ENCODE measurements at places on chromosomes 16 and 17.

DNA sequence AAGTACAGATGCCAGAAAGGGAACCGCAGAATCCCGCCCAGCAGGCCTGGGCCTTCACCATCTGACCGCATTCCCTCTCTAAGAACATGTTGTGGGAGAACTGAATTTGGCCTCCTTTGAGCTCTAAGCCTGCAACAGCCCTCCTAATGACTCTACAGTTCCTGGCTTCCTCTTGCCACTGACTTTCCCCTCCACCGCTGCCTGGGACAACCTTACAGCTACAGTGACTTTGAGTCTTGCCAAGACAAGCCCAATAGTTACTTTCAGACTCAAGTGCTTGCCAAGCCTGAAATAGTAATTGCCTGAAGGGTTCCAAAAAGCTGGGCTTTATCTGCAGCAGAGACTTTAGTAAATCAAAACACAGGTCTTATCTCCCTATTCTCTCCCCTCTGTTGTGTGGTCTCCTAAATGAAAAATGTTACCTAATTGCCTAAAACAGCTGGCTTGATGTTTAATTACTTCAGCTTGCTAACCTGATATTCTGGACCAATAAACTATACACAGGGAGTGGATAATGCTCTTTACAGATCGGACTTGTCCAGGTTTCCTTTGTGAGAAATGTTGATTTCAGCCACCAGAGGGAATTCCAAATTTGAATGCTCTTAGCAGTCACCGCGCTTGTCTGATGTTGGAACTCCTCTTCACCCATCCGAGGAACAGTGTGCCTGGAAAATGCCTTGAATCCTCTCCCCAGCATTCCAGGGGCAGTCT lies 85.1 kb upstream of the TBX2 start:
- no peaks in the 10 kb centered on the region for H3K27me3 ChIP-seq
- no peak overlapping the region for H3K27ac ChIP-seq
- H3K4me3 ChIP-seq: no peak overlapping the region
- peaks cover 20% of the 10 kb centered on the region for H3K4me1 ChIP-seq
- H3K36me3 ChIP-seq: no peaks in the 10 kb centered on the region

DNA sequence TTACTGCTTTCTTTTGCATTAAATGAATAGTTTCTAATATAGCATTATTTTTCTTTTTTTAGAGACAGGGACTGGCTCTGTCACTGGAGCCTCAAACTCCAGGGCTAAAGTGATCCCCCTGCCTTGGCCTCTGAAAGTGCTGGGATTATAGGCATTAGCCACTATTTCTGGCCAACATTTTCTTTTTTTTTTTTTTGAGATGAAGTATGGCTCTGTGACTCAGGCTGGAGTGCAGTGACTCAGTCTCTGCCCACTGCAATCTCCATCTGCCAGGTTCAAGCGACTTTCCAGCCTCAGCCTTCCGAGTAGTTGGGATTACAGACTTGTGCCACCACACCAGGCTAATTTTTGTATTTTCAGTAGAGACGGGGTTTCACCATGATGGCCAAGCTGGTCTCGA lies 2.0 kb upstream of the DUXB start:
- H3K27me3 ChIP-seq: no peaks in the 10 kb centered on the region
- no peaks in the 10 kb centered on the region for H3K4me1 ChIP-seq
- H3K27ac ChIP-seq: no peak overlapping the region
- no peaks in the 10 kb centered on the region for H3K36me3 ChIP-seq
- H3K4me3 ChIP-seq: no peak overlapping the region

DNA sequence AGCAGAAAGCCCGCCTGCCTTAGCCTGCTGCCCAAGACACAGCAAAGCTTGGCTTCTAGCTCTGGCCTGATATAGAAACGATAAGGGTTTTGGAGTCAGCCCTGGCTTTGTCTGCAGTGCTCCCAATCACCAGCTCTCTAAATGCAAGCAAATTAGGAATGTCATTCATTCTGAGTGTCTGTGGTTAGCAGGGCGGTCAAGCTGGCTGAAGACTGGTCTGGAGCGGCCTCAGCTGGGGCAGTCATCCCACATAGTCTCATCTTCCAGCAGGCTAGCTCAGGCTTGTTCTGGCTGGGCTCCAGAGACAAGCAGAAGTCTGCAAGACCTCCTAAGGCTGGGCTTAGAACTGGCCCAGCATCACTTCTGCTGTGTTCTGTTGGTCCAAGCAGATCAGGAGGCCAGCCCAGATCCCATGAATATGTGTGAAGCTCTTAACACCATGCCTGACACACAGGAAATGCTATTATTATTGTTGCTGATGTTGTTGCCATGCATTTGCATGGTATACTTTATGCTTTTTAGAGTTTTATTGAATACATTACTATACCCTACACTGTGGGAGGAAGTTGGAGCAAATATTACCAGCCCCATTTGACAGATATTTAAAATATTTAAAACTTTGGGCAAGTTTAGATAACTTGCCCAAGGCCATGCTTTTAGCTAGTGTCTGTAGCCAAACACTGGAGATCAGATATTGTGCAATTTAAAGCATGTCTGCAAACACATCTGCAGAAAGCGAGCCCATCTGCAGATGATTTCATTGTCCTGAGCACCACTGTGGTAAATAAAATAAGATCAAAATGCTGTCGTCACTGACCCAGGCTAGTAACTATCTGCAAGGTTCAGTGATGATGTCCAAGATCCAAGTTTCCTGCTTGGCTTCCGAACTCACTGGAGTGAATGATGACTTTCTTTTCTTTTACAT lies 24.8 kb downstream of the TMC7 start:
- H3K27me3 ChIP-seq: no peaks in the 10 kb centered on the region
- peaks cover 19% of the 10 kb centered on the region for H3K4me1 ChIP-seq

DNA sequence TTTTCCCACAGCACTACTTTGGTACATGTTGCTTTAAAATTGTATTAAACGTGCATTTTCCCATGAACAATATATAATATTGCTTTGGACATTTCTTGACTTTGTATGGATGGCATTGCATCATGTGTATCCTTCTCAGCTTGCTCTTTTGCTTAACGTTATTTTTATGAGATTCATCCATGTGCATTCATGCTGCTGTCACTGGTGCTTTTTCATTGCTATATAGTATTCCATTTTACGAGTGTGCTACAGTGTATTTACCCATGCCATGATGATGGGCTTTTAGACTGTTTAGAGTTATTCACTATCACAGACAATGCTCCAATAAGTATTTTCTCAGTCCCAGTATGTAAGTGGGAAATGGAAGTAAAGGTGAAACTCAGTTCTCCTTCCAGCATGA lies 195.2 kb upstream of the COX10 start:
- H3K27ac ChIP-seq: no peak overlapping the region
- DNase-seq: no peak
- no peaks in the 10 kb centered on the region for H3K4me1 ChIP-seq
- no peaks in the 10 kb centered on the region for H3K27me3 ChIP-seq
- no peak overlapping the region for H3K4me3 ChIP-seq
- no peaks in the 10 kb centered on the region for H3K36me3 ChIP-seq

DNA sequence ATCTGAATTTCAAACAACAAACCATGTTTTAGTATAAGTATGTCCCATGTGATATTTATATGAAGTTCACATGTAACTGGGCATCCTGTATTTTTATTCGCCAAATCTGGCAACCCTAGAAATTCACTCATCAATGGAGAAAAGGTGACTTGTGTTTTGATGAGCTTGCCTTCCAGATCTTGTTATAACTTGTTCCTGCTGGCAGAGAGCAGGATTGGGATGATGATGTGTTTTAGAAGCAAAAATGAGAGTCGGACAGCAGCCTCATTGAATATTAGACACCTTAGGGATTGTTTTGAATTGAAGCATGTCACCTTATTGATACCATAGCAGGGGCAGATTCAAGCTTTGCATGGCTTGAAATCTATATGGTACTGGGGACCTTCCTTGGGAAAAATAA lies 85.4 kb upstream of the MED13 start:
- no peak overlapping the region for H3K4me3 ChIP-seq
- no peak overlapping the region for H3K27ac ChIP-seq
- H3K4me1 ChIP-seq: no peaks in the 10 kb centered on the region
- H3K36me3 ChIP-seq: no peaks in the 10 kb centered on the region

DNA sequence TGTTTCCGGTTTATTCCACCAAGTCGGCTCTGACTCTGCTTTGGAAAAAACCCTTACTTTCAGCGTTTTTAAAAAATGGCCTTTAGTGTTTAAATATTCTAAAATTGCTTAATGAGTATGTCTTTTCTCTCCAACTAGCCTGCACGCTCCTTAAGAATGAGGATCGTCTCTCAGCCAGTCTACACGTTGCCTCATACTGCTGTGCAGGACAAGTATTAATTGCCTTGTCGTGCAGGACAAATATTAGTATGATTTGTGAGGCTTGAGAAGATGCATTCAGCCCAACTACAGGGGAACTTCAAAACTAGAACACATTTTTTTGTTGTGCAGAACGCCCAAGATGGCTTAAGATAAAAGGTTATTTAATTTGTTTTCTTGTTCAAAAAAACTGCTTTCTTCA lies 61.2 kb downstream of the MARCHF10 start:
- peaks cover 9% of the 10 kb centered on the region for H3K4me1 ChIP-seq
- no peak for DNase-seq
- H3K27ac ChIP-seq: no peak overlapping the region
- H3K27me3 ChIP-seq: no peaks in the 10 kb centered on the region

GRCh38 chr17:61789872-61790271 lies 73.5 kb downstream of the BRIP1 start:
- H3K27me3 ChIP-seq: no peaks in the 10 kb centered on the region
- no peak overlapping the region for H3K4me3 ChIP-seq
- peaks cover 7% of the 10 kb centered on the region for H3K36me3 ChIP-seq

DNA sequence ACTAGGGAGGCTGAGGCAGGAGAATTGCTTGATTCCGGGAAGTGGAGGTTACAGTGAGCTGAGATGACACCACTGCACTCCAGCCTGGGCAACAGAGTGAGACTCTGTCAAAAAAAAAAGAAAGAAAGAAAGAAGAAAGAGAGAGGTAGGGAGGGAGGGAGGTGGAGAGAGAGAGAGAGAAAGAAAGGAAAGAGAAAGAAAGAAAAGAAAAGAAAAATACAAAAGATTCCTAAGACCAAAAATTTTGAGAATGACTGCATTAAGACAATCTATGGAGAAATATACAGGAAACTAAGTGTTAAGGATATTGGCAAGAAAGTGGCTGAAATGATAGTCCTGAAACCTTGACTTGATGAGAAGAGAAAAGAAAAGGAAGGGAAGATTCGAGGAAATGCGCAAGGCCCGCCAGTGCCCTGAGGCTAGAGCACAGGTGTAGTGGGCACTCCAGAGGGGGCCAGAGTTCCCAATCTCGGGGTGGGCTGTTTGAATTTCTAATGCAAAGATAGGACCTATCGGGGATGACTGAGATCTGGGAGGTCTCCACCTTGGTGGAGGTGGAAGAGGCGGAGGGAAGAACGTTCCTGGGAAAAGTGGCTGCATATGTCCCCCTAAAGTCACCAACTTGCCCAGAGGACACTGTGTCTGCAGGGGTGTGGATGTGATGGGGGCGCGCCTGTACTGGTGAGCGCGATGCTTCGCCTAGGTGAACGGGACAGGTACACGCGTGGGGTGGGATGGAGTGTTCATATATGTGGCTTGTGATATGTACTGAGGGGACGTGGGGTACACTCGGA lies 654 bp upstream of the SCNN1B start:
- H3K27me3 ChIP-seq: peaks cover 27% of the 10 kb centered on the region
- H3K27ac ChIP-seq: no peak overlapping the region
- DNase-seq: no peak
- no peak overlapping the region for H3K4me3 ChIP-seq
- H3K36me3 ChIP-seq: no peaks in the 10 kb centered on the region
